CD4-positive, alpha-beta T cell treated with Interleukin-12 subunit alpha and Interleukin-12 subunit beta, for 1 hour (primary cell): ENCODE measurements at places on chromosomes 1 and 21.

- no peak for DNase-seq
Measured at GRCh38 chr1:162632698-162633080, 425 bp downstream of the DDR2 start.

DNA sequence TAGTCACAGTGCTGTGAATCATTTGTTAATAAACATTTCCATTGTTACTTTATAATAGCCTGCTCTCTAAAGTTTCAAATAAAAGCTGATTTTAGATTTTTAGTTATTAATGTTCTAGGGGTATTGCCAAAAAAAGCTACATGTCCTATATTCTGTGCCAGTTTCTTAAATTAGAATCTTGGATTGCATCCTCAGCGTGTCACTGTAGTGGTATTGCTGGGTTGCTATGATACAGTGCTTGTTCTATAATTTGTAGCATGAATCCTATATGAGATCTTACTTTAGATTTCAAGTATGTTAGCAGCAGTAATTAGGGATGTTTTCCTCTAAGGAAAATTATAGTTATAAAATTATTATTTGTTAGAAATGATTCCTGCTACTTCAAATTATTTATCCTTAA is 16.4 kb downstream of the PPP2R5A start:
- DNase-seq = no peak

GRCh38 chr1:67847466-67847865 is 14.2 kb upstream of the GNG12 start:
- DNase-seq = no peak

- no peak for DNase-seq
Measured at GRCh38 chr1:54134295-54134694, 18.5 kb downstream of the CDCP2 start.

GRCh38 chr1:180353945-180354344 is 123.9 kb downstream of the LHX4 start:
- DNase-seq = no peak

- no peak for DNase-seq
Measured at GRCh38 chr1:207067185-207067584, 14.1 kb downstream of the PFKFB2 start.

- DNase-seq = no peak
Measured at GRCh38 chr1:234963904-234964702, 164.5 kb downstream of the TOMM20 start.

DNA sequence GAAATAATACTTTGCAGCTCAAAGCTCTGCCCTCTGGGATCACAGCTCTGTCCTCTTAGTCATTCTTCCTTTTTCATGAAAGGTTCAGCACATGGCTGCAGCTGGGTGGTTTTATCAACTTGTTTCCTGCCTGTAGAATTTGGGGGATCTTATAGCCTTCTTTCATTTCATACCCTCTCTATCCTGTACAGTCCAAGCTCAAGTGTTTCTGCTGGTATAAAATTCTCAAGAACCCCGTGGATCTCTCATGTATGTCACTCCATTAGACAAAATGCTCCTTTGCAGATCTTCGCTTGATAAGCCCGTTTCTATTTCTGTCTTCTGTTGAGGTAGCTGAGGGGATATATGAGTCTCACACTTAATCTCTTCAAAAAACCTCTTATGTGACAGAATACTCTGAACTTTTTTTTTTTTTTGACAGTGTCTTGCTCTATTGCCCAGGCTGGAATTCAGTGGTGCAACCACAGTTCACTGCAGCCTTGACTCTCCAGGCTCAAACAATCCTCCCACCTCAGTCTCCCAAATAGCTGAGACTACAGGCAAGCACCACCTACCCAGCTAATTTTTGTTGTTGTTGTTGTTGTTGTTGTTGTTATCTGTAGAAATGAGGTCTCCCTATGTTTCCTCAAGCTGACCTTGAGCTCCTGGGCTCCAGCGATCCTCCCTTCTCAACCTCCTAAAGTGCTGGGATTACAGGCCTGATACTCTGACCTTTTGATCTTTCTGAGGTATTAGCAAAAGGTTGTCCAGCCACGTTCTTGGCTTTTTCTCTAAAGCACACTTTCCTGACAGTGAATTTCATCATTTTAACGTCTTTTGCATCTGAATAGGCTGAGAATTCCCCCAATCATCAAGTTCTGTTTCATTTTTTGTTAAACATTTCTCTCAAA is 24.6 kb upstream of the COL9A2 start:
- DNase-seq = no peak

- DNase-seq = no peak
Measured at GRCh38 chr1:215023155-215023832, 59.2 kb upstream of the KCNK2 start.

DNA sequence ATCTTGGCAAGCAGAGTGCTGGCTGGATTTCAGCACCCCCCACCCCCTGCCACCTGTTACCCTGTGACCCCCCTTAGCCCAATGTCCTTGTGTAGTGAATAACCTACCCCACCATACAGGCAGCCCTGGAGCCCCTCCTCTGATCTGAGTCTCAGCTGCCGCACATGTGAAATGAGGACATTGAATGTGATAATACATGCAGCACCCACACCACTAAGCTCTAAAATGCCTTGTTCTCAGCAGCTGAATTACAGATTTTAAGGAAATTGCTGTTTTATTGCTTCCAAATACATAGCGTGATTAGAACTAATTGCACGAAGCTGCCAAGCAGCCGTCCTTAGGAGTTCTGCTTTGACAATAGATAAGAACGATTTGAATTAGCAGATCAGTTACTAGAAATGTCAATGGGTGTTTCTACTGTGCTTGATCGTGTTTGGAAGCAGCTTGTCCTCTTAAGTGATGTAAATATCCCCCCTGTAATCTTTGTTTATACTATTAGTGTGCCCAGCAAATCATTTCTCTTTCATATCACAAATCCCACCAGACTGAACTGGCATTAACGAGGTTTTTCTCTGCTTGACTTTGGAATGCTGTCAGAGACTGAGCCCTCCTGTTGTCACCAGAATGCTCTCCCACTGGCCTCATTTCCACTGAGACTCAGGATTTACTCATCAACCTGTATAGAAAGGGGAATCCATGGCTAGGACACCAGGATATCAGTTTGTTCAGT is 4.9 kb downstream of the SLAMF8 start:
- DNase-seq = no peak

DNA sequence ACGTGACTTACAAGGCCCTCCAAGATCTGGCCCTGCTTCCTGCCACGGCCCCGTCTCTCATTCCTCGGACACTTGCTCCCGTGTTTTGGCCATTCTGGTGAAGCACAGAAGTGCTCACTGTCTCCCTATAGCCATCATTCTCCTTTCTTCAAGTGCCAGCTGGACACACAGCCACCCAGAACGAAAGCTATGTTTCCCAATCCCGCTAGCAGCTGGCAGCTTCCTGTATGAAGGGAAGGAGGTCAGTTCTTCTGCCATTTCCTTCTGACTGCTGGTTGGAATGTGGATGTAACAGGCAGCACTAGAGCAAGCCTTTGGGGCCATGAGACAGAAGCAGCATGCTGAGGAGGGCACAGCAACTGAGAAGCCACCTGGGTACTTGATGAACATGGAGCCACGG is 82.8 kb downstream of the TGFBR3 start:
- DNase-seq = no peak

DNA sequence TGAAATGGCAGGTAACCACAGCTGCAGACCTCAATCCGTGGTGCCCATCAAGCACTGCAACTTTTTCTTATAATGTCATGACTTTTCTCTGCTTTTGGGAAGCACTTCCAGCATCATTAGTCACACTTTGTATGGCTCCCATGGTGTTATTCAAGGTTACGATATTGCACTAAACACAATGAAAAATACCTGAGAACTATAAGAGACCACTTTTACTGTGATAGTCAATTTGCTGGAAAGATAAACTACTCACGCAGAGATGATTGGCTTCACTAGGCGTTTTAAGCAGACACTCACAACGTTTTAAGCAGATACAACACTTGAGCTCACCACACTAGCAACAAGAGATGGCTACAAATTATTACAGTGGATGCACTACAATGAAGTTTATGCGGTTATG is 103.2 kb upstream of the CHRM3 start:
- no peak for DNase-seq

- DNase-seq = peak; percentile 4
Measured at GRCh38 chr1:30085811-30086770, 637.3 kb downstream of the MATN1 start.

DNA sequence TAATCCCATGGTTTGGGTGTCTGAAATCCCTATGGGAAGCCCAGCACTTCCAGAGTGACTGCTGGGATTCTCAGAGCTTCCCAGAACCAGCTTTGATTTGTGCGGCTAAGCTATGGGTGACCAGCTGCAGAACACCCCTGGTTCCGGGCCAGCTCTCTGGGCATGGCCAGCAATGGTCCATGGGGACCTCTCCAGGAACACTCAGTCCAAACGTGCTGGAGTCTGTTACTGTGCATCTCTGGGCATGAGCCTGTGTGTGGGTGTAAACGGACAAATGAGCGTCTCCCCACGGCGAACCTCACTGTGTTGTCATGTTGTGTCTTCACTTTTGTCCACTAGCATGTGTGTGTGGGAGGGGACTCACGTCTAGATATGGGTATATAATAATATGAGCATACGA is 54.4 kb downstream of the MAB21L3 start:
- no peak for DNase-seq

DNA sequence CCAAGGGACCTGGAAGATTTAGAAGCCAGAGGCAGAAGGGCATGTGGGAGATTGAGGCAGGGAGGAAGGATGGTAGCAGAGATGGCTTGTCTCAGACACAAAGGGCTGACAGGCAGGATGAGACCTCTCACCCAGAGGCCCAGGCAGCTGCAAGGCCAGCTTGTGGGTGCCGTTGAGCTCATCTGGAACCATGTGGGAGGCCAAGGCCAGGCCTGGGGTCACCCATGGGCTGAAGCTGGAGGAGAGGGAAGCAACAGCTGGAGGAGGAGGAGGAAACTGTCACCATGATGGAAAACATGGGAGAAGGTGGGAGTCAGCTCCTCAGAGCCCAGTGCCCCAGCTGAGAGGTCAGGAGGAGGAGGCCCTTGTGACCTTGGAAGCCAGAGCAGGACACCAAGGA is 6.4 kb downstream of the CRABP2 start:
- DNase-seq = no peak

DNA sequence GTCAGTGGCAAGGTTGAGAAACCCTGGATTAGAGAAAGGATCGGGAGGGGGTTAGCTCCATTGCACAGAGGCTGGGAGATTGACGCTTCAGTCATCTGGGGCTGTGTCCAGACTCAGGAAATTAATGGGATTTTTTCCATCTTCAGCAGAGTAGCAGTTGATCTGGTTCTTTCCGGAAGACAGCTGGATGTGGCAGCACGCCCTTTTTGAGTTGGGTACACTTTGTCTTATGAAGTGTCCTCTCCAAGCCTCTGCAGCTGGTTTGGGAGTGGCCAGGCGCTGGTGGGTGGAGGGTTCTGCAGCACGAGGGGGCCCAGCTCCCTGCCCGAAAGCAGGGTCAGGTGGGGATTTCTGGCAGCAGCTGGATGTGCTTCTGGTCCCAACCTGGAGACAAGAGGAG is 95.1 kb downstream of the TAS1R2 start:
- no peak for DNase-seq

- DNase-seq = no peak
Measured at GRCh38 chr1:53733975-53734649, 4.9 kb downstream of the GLIS1 start.

GRCh38 chr1:94501935-94502334 is 39.6 kb downstream of the F3 start:
- no peak for DNase-seq
